Left renal cortex interstitium (tissue), 4 donors: ENCODE measurements at places on chromosomes 13 and 19. TPM values are rescaled to one million over a fixed set of nuclear protein-coding genes. Genes with fewer than 3 reads are reported as not detected.

DNA sequence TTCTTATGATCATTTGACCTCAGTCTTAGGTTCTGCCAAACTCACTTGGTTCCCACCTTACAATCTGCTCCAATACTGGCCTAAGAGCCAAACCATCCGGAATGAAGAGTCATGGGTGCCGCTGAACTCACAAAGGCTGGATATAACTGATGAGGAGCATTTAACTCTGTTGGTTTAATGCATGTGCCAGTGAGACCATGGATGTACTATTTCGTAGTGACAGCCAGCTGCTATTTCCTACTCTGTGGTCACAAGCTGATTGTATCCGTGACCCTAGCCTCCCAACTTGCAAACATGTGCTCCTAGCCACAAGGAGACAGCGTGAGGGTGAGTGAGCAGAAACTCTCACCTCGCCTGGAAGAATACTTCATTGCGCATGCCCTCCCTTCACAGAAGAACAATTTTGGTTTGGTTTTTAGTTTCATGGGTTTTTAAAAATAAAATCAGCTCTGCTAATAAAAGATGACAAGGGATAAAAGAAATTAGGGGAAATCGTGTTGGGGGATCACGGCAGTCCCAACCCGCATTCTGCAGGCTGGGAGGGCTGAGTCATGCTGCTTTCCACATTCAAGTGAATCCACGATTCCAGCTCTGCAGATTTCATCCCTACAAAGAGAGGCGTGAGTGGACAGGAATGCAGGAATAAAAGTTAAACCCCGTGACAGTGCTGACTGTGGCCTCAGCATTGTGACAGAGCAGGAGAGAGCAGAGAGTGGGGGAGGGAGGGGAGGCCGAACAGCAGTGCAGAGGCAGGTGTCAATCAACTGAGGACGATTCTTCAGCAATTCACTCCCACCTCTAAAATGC is 66.8 kb upstream of the RAP2A start:
- no peak for DNase-seq

MEF2B gene
- 2.6 TPM for polyA plus RNA-seq

GRCh38 chr13:112674412-112675365 is 15.1 kb upstream of the ATP11A start:
- DNase-seq = no peak

- DNase-seq = no peak
Measured at GRCh38 chr13:64740493-64740892, 2489.6 kb downstream of the PCDH9 start.

DNA sequence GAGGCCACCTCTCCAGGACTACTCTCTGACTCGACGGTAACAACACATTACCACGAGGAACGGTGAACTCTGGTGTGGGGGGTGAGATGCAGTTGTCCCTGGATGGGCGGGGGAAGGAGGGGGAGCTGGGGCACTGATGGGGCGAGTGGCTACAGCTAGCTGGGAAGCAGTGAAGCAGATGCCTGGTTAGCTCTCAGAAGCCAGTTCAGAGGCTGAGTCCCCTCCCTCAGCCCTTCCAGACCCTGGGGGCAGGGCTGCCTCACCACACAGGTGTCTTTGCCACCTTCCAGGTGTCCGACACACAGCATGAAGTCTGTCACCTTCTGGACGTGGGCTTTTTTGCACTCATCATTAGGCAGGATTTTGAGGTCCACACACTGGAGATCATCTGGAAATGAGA is 4.0 kb downstream of the KLK1 start:
- DNase-seq = no peak

- DNase-seq = no peak
Measured at GRCh38 chr19:1156305-1156801, 17.7 kb downstream of the SBNO2 start.
